ENCODE measurements at places on chromosomes 11 and 22.

- no peak for DNase-seq
Measured at GRCh38 chr11:128565881-128566280, 21.5 kb downstream of the ETS1 start.

GRCh38 chr11:80320765-80321164 lies 879.9 kb upstream of the TENM4 start:
- DNase-seq = no peak

- DNase-seq = no peak
Measured at GRCh38 chr11:10544491-10545465, 3.8 kb upstream of the RNF141 start.

GRCh38 chr11:28170759-28171158 lies 62.6 kb downstream of the METTL15 start:
- no peak for DNase-seq

DNA sequence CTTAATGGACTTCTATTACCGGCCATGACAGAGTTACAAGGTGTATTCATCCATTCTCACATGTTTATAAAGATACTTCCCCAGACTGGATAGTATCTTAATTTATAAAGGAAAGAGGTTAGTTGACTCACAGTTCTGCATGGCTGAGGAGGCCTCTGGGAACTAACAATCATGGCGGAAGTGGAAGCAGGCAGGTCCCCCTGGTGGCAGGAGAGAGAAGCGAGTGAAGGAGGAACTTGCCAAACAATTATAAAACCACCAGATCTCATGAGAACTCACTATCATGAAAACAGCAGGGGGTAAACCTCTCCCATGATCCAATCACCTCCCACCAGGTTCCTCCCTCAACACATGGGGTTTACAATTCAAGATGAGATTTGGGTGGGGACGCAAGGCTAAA lies 170.0 kb upstream of the PDGFD start:
- DNase-seq = no peak

- DNase-seq = peak; percentile 71
Measured at GRCh38 chr11:1652771-1653540, 23.4 kb downstream of the KRTAP5-5 start.

- DNase-seq = no peak
Measured at GRCh38 chr22:39327995-39328754, 8.8 kb upstream of the RPL3 start.

DNA sequence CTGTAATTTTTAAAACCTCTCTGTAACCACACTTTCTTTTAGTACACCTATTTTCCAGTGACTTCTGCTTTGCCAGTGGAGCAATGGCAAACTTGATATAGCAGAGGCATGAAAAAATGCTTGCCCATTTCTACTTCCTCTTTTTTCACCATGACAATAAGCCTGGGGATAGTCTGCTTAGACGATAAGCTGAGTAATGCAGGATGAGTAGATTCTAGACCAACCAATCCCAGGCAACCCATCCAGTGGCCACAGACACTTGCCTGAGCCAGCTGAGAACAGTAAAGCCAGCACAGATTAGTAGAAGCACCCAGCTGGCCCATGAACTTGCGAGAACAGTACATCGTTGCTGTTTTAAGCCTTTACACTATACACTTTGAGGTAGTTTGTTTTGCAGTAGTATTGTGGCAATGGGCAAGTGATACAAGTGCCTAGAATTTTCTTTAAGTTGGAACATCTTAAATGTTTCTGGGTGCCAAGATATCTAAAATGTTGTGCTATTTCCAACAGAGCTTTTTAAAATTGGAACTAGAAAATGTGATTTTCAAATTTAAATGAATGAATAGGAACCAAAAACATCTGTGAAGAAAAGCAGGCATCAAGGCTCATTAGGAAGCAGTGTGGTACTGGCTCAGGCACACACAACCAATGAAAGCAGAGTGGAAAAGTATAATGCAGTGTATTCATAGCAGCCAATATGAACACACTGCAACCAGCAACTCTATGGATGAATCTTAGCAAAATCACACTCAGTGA lies 37.7 kb downstream of the DDI1 start:
- DNase-seq = no peak

- peak; percentile 37 for DNase-seq
Measured at GRCh38 chr11:12599408-12600143, 74.6 kb upstream of the TEAD1 start.

GRCh38 chr11:48024635-48025071 lies 44.3 kb downstream of the PTPRJ start:
- no peak for DNase-seq

DNA sequence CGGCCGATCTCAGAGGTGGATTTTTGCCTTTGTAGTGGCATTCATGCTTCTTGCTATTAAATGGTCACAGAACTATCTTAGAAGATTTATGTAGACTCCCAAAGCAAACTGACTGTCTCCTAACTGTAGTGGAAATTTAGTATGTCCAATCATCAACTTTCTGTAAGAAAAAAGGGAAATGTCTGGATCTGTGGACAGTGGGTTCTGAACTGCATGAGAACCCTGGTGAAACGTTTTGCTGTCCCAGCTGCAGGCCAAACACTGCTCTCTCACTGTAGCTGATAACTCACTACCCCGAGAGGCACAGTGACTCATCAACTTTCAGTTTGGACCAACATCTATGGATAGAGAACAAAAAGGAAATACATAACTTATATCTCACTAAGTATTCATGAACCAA lies 387.1 kb downstream of the SOX6 start:
- peak; percentile 89 for DNase-seq

DNA sequence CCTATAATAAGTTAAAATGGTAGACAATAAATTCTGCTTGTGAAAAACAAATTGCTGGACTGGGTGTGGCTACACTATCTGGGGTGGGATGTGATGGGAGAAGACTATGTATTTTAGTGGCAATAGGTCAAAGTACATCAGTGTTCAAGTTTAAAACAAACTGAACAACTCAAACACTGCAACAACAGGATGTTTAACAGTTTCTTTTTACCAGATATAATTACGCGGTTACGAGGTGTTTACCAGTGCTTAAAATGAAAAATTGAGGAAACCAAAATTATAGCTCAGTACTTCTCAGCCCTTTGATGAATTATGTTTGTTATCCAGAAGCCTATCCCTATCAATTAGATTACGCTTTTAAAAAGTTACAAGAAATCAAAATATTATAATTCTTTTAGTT lies 3.2 kb downstream of the PRDM10 start:
- DNase-seq = no peak

- DNase-seq = no peak
Measured at GRCh38 chr11:61781585-61781984, 10.8 kb downstream of the TMEM258 start.

GRCh38 chr22:37147186-37147990 lies 2.3 kb downstream of the IL2RB start:
- DNase-seq = no peak

- DNase-seq = peak; percentile 13
Measured at GRCh38 chr11:9264316-9265210, 587 bp downstream of the DENND5A start.

DNA sequence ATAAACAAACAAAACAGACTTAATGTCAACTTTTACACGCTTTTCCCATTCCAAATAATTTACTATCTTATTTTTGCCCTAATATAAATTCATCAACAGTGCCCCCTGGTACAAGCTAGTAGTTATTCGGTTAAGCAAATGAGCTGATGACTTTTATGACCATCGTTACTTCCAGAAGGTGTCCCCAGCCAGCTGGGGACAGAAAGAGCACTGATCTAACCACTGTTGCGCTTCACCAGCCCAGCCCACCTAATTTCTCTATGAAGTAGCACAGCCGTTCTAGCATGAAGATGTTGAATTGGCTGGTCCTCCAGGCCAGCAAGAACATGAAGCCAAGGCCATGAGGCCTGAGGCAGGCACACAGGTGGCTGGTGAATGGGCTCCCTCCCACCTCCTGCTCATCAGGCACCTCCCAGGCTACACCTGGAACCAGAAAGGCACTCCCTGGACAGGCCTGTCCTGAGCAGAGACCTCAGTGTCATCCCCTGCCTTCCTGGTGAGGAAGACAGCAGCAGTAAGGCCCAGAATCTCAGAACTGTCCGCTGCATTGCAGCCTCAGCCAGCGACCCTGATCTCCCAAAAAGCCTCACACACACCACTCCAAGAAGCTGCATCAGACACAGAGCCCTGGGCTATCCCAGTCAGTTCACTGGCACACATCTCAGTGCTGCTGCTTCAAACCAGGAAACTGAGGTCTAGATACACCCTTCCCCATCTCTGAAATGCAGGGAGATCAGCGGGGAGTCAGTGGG lies 12.9 kb downstream of the GNB1L start:
- no peak for DNase-seq

DNA sequence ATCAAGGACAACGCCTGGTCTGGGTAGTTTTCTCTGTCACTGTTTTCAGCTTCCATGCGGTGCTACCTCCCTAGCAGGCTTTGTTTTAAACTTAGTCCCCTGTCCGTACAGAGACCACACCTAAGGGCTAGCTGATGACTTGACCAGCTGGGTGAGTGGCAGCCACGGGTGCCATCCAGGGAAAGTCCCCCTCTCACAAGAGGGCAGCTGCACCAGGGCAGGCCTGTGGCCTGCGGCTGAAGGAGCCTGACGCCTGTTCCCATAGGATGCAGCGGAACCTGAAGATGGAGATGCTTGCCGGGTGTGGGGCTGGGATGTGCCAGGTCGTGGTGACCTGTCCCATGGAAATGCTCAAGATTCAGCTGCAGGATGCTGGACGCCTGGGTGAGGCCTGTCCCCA lies 19.9 kb downstream of the SLC25A18 start:
- DNase-seq = no peak

GRCh38 chr11:10673501-10674062 lies 20.0 kb downstream of the IRAG1 start:
- no peak for DNase-seq

GRCh38 chr22:39814899-39815298 lies 78.7 kb downstream of the ENTHD1 start:
- DNase-seq = no peak

DNA sequence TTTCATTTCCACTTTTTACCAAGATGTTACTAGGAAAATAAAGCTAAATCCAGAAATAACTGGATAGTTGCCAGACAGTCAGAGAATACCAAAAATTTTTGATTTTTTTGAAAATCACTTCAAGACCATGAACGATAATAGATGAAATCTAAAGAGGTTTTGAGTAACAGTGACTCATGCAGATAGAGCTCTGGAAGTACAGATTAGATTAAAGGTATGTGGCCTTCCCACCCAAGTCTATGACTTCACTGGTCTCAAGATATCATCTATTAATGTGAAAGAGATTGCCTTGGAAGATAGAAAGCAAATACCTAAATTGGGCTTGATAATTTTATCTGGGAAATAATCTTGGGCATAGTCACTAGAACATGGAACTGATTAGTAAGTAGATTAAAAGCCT lies 415.9 kb downstream of the METTL15 start:
- DNase-seq = no peak

DNA sequence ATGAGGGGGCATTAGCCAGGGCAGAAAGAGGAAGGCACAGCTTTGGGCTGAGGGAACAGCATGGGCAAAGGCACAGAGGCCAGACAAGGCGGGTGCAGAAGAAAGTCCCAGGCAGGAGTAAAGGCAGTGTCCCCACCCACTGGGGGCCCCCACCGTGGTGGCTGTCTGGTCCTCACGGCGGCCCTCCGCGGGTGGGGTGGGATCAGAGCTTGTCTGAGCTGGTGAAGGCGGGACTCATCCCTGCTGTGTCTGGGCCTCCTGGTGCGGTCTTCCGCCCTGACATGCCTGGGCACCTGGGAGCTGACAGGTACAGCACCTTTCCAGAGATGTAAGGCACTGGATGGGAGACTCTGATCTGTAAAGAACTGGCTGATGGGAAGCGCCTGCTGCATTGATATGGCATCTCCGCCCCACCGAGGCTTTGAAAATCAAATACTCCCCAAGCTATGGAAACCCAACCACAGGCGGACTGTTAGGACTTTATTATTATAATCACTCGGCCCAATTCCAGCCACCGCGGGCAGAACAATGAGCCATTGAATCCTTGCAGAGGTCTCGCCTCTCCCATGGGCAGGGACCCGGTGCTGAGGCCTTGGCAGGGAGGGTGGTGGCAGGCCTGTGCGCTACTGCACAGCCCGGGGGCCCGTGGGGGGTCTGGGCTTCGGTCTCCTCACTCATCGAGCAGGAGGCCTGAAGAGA lies 14.2 kb upstream of the GNB1L start:
- DNase-seq = no peak

DNA sequence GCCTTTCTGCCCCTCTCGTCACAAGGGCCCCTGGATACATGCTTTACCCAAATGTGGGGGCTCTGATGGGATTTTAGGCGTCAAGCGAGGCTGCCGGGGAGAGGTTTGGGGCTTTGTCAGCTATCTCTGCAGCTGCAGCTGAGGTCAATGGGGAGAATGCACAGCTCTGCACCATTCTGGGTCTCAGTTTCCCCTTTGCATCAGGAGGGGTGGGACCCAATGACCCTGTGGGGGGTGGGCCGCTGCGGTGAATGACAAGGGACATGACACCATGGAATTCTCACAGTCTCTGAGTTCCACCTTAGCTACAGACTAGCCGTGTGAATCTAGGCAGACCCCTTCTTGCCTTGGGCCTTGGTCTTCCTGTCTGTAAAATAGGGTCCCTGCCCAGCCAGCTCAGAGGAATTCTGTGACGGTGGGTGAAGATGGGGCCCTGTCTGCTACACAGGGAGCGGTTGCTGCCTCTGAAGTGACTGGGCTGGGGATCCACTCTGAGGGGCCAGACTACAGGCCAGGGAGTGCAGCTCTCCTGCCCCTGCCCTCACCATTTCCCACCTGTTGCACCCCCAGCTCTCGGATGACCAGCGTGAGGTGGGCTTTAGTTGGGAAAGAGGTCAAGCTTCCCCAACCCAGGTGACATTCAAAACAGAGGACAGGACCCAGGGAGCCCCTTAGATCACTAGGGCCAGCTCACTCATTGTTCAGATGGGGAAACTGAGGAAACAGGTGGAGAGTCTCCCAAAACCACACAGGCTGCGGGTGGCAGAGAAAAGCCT lies 35.9 kb upstream of the WNT11 start:
- DNase-seq = no peak

GRCh38 chr11:59144096-59144495 lies 1.4 kb downstream of the FAM111A start:
- DNase-seq = no peak

DNA sequence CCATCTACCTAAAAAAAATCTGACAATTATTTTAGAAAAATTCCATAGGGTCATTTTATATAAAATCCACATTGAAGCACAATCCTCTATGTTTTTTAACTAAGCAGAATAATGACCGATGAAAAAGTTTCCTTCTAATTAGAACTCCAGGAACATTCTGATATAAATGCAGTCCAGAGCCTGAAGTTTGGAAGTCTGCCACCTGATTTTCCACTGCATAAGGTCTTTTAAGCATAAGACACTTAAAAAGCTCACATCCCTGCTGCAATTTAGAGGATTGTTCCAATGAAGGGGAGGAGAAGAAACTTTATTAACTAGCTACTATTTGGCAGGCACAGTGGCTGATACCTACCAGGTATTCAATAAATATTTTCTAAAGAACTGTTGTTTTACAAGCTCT lies 570.3 kb upstream of the ANO5 start:
- no peak for DNase-seq

GRCh38 chr11:66861774-66862558 lies 5.1 kb downstream of the LRFN4 start:
- no peak for DNase-seq
